ENCODE measurements at places on chromosomes 7 and 10.
A peak's percentile ranks its signal among the peaks of the same experiment; 100 is the strongest.

GRCh38 chr7:113921363-113921762 is 2.6 kb upstream of the PPP1R3A start:
- DNase-seq = no peak

DNA sequence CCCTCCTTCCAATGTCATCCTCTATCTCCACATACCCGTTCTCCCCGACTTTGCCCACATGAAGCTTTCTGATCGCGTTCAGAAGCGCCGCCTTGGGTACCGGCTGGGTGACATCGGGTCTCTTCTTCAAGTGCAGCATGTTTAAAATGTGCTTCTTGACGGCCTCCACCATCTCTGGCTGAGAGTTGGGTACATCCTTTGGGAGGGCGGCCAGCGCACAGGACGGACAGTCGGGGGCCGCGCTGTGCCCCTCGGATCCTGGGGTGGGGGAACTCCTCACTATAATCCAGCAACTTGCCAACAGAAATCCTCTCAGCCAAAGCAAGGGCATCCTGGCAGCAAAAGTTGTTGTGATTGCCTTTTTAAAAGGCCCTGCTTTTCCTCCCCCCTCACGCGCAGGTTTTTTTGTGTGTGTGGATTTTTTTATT is 2.8 kb downstream of the INHBA start:
- DNase-seq = no peak

DNA sequence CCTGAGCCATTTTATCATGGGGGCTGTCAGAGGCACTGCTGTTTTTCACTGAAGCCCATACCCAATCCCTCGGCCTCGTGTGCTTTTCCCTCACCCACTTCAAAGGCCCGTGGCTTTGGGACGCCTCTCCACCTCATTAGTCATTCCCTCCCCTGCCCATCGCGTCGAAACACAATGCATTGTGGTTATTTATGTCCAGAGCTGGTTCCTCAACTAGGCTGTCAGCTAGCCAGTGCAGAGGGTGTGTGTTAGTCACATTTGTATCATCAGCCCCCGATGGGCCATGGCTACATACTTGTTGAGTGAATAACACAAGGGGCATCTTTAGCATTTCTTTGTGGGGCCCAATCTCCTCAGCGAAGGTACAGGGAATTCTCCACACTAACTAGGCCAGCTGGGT is 3.8 kb upstream of the CRCP start:
- DNase-seq = no peak

DNA sequence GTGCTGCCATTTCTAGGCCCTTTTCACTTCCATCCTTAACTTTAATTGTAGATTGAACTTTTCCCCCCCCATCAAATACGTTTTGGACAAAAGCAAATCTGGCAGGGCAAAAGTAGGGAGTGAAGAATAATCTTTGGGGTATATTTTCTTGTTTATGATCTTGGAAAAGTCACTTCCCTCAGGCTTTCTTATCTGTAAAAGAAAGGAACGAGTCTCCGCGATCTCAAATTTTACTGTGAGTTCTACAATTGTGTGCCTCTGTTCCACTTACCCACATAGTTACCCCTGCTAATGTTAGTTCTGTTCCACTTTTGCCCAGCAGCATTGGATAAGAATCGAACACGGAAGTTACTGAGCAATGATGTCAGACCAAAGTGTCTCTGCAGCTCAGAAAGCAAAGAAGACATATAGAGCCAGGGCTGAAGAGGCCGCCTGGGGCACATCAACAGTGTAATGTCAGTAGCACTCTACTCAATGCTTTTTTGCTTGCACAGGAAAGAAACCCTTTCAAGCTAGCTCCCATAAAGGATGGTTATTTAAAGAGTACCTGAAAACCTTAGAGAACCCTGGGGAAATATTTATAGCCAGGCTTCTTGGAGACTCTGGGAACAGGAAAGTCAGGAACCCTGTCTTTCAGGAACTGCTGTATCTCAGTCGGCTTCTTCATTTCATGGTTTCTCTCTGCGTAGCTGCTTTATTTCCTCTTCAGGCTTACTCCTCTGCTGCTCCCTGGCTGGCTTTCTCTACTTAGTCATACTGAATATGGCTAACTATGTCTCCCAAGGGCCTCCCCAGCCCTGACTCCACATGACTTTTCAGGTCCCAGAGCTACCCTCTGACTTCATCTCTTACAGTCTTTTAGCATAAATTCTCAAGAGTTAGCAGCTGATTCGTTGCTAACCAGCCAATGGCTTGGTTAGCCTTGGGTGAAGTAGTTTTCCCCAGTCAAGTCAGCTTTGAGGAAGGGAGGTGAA is 123.7 kb upstream of the FAM3C start:
- no peak for DNase-seq

DNA sequence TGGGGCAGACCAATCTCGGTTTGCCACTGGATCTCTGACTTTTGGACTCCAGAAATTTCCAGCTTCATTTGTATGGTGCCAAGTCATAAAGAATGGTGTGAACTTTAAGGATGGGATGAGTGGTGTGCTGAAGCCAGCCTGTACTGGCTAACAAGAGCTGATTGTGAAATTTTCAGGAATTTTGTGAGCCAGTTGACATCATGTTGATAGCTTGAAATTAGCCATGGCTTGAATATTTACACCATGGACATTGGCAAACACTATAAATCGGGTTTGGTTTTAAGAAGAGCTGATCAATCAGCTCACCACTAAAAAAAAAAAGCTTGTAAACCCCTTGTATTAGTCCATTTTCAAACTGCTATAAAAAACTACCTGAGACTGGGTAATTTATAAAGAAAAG is 14.1 kb upstream of the MYH16 start:
- no peak for DNase-seq

DNA sequence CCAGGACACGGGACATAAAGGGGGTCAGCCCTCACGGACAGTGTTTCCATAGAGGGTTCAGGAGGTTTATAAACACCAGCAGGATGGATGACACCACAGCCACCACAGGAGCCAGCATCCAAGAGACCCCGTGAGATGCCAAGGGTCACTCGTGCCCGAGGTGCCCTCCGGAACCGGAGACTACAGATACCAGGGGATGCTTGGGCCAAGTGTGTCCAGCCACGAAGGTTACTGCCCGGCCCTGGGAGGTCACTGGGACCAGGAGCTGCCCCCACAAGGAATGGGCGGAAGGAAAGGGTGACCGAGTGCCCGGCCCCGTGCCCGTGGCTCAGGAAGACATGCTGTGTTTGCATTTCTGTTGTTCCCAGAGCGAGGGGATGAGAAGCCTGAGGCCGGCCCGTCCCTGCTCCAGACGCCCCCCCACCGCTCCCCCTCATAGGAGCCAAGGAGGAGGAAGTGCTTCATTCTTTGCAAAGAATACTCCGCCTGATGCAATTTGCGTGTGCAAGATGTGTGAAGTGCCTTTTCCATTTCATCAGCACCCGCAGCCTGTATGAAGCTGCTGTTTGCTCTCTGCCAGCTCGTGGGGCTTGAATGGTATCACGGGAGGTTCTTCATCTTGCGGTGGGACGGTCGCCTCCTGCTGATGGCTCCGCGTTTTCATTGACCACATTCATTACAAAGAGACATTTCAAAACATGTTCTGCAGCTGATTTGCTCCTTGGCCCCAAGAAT is 176.4 kb downstream of the ELFN1 start:
- DNase-seq = no peak

GRCh38 chr10:76558586-76558985 is 1079.0 kb downstream of the KCNMA1 start:
- DNase-seq = no peak

GRCh38 chr10:110378533-110379108 is 73.9 kb upstream of the SMNDC1 start:
- no peak for DNase-seq

DNA sequence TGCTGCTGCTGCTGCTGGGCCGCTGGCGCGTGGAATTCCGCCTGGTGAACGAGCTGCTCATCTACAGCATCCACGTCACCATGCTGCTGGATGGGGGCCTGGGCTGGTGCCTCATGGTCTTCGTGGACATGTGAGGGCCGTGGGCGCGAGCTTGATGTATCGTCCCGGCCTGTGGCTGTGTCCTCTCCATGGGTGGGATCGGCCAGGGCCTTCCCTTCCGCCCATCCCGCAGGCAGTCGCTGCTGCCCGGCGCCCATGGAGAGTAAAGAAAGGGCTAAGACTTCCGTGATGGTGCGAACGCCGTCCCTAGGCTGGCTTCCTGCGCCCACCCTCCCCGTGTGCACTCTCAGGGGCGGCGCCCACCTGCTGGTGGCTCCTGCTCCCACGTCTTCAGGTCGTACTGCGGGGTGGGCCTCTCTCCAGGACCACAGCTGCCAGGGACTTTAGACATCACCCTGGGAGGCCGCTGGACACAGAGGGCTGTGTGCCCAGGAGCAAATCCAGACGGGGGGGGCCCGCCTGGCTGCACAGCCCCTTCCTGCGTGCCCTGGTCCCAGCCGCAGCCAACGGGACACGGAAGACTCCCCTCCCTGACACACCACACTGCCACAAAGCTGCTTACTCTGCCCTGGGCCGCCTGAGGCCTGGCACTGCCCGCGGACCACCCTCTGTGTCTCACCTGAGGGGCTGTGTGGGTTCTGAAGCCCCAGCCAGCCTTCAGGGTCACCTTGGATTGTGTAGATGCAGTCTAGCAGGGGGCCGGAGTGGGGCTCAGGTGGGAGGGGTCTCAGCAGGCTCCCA is 167.5 kb downstream of the SEPTIN7 start:
- no peak for DNase-seq

- DNase-seq = peak; percentile 98
Measured at GRCh38 chr7:70432567-70433001, 699.4 kb upstream of the GALNT17 start.

- no peak for DNase-seq
Measured at GRCh38 chr10:100348389-100348927, 1.4 kb downstream of the SCD start.

DNA sequence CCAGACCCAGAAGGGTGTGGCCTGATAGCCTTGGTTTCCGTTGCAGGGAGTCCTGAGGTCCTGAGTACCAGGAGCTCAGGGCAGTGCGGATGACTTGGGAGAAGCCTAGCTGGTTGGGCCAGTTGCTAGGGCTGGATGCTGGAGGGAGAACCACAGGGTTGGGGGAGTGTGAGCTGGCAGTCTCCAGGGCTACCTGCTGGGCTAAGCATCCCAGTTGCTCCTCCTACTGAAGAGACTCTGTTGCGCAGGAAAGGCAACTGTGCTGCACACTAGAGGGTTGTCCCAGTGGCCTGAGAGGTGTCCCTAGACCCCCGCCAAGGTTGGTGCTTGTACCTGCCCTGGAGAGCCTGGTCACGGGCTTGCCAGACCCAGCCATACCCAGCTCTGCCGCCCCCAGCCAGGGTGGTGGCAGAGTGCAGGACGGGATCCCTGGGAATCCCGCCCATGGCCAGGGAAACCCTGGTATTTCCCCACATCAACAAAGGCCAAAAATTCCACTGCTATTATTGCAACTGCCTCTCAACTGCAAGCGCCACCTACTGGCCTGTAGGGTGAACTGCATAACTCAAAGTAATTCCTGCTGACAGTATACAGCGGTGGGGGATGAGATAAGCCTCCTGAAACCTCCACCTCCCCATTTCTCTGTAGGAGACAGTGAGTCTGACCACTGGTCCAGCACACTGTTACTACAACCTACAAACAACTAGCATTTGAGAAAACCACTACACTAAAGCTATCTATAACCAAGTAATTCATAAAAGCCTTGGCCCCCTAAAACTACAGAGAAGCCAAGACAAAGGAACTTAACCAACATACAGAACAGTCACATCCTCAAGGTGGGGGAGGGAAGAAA is 67.6 kb upstream of the DDC start:
- peak; percentile 40 for DNase-seq

DNA sequence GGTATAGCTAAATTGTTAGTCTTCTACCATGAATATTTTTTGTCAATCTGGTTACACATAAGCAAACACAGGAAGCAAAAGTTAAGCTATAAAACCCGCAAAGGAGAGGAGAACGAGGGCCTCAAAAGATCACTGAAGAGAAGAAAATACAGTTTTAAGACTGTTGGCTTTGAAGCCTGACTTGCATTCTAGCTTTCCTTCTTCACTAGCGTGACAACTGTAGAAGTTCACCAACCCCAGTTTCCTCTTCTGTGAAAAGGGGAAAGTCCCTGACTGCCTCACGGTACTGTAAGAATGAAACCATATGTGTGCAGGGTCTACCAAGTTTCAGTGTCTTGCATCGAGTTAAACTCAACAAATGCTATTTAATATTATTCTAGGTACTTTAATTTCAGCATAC is 7.5 kb upstream of the LRRN3 start:
- no peak for DNase-seq

DNA sequence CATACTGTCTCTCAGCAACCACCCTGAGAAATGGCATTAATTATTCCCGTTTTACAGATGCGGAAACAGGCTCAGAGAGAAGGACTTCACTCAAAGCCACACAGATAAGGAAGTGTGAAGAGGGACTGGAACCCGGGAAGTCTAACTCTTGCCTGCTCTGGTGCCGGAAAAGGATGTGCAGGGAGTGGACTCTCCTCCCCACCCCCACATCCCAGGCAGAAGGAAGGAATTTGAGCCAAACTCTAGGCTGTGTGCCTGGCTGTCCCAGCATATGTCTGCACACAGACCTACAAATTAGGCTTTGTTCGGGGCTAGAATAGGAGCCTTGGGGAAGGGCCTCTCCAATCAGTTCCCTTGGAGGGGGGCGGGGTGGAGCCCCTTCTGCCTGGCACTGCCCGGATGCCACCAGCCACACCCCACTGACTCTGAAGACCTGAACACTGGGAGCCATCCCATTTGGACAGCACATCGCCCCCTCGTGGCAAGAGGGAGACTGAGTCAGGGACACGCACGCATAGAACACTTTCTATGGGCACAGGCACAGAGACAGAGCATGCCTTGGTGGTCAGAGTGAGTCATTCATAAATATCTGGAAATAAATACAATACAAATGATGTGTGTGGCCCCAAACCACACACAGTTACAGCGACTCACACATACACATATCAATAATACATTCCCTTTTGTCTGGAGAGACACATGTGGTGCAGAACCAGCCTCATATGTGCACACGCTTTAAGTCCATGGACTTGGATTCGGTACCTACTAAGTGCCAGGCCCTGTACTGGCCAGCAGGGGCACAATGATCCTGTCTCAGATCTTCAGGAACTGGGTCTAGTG is 13.1 kb downstream of the LZTS2 start:
- peak; percentile 72 for DNase-seq

DNA sequence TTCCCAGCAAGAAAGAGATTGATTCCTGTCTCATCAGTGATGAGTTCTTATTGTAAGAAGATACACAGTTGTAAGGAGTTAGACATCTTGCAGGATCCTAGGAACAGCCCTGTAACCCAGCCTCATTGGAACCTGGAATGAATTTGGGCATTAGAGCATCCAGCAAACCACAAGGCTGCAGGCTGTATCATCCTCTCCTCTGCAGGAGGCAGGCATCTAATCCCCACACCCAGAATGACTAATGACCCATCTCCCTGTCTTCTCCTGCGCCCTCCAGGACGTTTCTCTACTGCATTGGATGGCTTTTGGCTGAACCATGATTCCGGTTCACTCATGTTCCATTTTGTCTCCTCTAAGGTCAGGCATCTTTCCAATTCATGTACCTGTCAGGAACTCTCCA is 233.9 kb downstream of the POU6F2 start:
- no peak for DNase-seq

GRCh38 chr10:112649822-112650152 is 202.8 kb downstream of the VTI1A start:
- DNase-seq = no peak

DNA sequence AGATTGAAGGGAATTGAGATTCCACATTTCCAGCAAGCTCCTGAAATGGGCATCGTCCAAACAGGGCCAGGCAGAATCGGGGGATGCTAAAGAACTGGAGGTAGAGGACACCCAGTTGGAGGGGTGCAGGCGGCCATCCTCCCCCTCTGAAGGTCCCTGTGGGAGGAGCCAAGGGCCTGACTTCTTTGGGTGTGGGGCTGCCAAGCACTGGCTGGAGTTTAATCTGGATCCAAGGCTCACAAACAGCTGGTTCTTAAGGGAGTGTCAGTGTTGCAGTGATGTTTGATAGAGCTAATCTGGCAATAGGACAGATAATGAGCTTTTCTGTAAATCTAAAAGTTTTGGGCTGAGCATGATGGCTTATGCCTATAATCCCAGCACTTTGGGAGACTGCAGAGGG is 20.8 kb downstream of the TSPAN14 start:
- no peak for DNase-seq

Data from NCI-H1092 (cell line).